ENCODE measurements at places on chromosomes 16 and 17.
A peak's percentile ranks its signal among the peaks of the same experiment; 100 is the strongest.

DNA sequence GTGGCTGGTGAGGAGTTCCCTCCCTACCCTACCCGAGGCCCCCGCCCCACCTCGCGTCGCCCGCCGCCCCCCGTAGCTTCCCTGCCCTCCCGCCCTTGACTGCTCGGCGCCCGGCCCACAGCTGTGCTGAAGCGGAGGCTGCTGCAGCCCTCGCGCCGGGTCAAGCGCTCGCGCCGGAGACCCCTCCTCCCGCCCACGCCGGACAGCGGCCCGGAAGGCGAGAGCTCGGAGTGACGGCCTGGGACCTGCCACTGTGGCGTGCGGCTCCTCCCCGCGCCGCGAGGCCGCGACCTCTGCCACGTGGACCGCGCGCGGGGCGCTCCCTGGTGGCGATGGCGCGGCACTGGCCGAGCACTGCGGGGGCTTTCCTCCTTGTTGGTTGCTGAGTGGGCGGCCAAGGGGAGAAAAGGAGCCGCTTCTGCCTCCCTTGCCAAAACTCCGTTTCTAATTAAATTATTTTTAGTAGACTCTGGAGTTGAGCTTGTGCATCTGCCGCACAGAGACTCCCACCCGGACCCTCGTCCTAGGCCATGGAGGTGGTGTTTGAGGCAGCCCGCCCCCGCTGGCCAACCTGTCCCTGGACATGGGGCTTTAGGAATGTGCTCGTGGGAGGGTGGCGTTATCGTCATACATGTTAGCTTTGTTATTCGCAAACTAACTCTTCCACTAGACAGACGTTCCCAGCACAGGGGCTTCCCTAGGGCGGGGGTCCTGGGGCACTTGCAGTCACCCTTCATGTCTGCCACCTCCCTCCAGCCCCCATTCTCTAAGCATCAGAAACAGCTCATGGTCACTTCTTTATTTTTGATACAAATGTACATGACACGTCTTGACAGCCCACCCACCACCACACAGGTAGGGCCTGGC is 4.4 kb downstream of the TP53I13 start:
- peak; percentile 21 for DNase-seq

GRCh38 chr16:88772871-88773811 is 11.9 kb downstream of the PIEZO1 start:
- DNase-seq = no peak

DNA sequence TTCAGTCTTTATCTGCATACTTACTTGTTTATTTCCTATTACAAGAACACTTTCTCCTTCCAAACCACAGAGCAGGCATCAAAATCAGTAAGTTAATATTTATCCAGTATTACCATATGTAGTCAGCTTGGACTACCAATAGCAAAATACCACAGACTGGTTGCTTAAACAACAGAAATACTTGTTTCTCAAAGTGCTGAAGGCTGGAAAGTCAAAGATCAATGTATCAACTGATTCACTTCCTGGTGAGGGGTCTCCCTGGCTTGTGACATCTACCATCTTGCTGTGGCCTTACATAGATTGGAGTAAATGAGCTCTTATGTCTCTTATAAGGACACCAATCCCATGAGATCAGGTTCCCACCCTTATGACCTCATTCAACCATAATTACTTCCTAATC is 2.6 kb downstream of the STXBP4 start:
- no peak for DNase-seq

GRCh38 chr16:8905168-8905762 is 23.1 kb downstream of the LITAFD start:
- DNase-seq = no peak

GRCh38 chr17:75752802-75753513 is 12.0 kb downstream of the GALK1 start:
- no peak for DNase-seq

DNA sequence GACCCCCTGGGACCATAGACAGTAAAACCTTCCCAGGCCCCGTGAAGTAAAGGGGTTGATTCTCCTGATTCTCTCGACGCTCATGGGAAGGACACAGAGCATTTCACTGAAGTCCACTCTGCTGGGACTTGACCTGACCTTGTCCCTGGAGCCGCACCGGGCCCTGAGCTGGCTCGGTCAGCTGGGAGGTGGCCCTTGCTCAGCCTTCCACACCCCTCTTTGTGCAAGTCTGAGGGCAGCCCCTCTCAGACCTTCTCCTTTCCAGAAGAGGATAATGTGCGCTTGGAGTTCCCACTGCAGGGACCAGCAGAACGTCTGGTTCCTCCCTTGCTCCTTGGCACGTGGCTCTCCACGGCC is 115.5 kb downstream of the RAP1GAP2 start:
- no peak for DNase-seq

DNA sequence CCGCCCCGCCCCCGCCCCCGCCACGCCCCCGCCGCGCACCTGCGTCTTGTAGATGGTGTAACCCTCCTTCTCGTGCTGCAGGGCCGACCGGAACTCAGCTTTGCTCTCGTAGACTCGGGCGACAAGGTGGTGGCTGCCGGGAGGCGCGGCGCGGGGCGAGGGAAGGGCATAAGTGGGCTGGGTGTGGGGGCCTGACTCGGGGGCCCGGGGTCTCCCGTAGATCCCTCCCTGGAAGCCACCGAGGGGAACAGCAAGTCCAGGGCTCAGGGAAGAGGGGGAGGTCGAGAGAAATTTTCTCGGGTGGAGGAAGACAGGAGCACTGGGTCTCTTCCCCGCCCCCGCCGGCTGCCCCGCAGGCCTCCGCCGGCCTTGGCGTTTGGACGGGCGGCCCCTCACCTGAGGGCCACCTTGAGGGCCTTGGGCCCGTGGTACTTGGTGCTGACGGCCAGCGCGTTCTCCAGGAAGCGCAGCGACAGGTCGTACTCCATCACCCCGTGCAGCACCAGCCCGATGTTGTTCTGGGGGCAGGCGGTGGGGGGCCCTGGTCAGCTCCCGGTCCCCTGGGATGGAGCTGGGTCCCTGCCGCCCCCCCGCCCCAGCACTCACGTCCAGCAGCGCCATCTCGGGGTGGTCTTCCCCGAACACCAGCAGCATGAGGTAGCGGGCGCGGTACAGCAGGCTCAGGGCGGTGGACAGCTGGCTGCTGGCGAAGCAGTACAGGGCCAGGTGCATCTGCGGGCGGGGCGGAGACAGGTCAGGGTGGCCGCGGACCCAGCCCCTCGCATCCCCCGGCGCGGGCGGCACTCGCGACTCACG is 19.4 kb downstream of the CLUH start:
- no peak for DNase-seq

- DNase-seq = no peak
These were observed 107.4 kb upstream of the CRHR1 start for GRCh38 chr17:45676695-45677094.

- DNase-seq = no peak
These were observed 825 bp downstream of the METTL9 start for GRCh38 chr16:21600031-21600773.
